ENCODE measurements at places on chromosomes 13 and 19. TPM values are rescaled to one million over a fixed set of nuclear protein-coding genes. Genes with fewer than 3 reads are reported as not detected.

CEACAM5 gene
- not detected for total RNA-seq

NLRP7 gene
- not detected for total RNA-seq

TEX101 gene
- not detected for total RNA-seq

CACNG6 gene
- 0.43 TPM for total RNA-seq

ZNF71 gene
- 8.1 TPM for total RNA-seq

FXYD7 gene
- total RNA-seq: not detected

GJA3 gene
- 0.59 TPM for total RNA-seq

TRPM4 gene
- total RNA-seq: 27.5 TPM

BORCS8 gene
- 11.5 TPM for total RNA-seq

TNFSF13B gene
- total RNA-seq: 8.2 TPM

MYPOP gene
- total RNA-seq: 3.5 TPM

EFNA2 gene
- total RNA-seq: not detected

PSG1 gene
- total RNA-seq: 1.7 TPM

RNASEH2B gene
- 19.0 TPM for total RNA-seq

ELAVL3 gene
- not detected for total RNA-seq

KLK2 gene
- not detected for total RNA-seq

DNAJC15 gene
- total RNA-seq: 16.5 TPM

ZNF345 gene
- total RNA-seq: 1.8 TPM

CEACAM4 gene
- not detected for total RNA-seq

IZUMO1 gene
- not detected for total RNA-seq

UPK1A gene
- 0.10 TPM for total RNA-seq

GAPDHS gene
- not detected for total RNA-seq

PABPC3 gene
- 0.10 TPM for total RNA-seq

RRAS gene
- total RNA-seq: 88.7 TPM

C19orf85 gene
- total RNA-seq: not detected

ZNF837 gene
- 1.4 TPM for total RNA-seq

ZNF534 gene
- 0.07 TPM for total RNA-seq

CLEC11A gene
- 69.0 TPM for total RNA-seq

RASIP1 gene
- 0.52 TPM for total RNA-seq

CRX gene
- not detected for total RNA-seq

EHD2 gene
- 370 TPM for total RNA-seq

CYP2F1 gene
- not detected for total RNA-seq

UBE2L5 gene
- not detected for total RNA-seq

KLF1 gene
- not detected for total RNA-seq

RPL18 gene
- total RNA-seq: 1,103 TPM

SHFL gene
- total RNA-seq: 27.1 TPM

GPC5 gene
- total RNA-seq: 0.13 TPM

SHISA7 gene
- not detected for total RNA-seq

ZNF829 gene
- total RNA-seq: 3.4 TPM

FGF21 gene
- total RNA-seq: not detected

C19orf12 gene
- total RNA-seq: 29.3 TPM

KISS1R gene
- not detected for total RNA-seq

ODAD3 gene
- total RNA-seq: 0.26 TPM

All from smooth muscle cell of the pulmonary artery (primary cell).